Epithelial cell of esophagus (primary cell): ENCODE measurements at places on chromosomes 4 and X.

DNA sequence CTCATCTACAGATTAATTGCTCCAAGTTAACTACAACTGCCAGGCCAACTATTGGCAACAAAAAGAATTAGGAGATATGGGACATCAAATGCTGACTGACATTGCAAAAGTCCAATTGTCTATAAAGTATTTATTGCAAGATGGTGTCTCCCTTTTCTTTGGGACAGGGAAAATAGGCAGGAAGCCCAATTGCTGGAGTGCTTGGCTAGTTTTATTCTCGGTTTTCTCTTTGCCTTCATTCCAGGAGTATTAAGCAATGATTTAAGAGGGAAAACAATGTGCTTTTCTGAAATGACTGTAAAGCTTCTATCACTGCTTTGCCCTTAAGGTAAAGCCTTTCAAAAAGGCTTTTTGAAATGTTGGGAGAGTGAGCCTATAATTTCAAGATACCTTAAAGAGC, 62.8 kb upstream of the DIAPH2 start:
- DNase-seq, result no peak

DNA sequence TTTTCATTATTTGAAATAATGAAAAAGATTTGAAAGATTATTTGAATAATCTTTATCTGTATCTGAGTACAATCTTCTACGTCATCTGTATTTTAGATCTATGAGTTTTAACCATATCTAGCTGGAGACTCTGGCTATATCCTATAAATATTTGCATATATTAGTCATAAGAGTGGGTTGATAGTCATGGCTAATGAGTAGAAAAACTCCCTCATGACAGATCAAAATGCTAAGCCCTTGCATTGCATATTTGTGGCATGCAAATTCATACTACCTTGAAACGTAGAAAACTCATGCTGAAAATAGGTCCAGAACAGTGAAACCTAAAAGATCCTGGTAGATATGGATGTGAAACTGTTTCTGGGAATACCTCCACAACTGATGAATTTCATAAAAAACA, 291.3 kb downstream of the GALNTL6 start:
- DNase-seq, result no peak

GRCh38 chrX:130691576-130691975, 211.4 kb downstream of the ENOX2 start:
- peak; percentile 43 for DNase-seq

DNA sequence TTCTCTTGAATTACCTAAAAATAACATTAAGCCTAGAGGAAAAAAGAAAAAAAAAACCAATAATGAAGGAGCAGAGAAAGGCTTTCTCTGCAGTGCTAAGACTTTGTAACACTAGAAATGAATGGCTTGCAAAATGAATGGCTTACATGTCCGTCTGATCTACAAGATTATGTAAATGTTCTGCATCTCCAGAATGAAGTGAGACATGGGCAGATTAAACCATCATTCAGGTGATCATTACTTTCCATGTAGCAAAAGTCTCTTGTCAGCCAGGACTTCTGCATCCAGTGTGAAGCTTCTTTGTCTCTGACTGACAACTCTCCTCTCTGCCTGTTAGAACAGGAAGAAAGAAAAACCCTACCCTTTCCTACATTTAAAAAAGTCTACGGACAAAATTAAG, 304.3 kb downstream of the LDB2 start:
- DNase-seq, result no peak

DNA sequence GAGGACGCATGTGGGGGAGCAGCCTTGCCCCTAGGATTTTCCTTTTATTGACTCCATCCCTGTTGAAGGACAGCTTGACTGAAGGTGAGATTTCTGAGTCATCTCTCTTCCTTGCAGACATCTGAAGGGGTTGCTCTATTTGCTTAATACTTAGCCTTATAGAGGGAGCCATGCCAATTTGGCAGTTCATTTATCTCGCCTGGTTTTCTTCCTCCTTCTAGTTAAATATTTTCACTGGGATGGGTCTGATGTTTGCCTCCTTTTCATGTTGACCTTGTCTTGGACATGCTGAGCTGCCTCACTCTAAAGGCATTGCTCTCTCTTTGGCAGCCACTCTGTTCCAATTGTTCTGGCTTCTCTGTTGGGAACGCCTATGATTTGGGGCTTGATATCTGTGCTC, 151.0 kb upstream of the PSAPL1 start:
- no peak for DNase-seq

DNA sequence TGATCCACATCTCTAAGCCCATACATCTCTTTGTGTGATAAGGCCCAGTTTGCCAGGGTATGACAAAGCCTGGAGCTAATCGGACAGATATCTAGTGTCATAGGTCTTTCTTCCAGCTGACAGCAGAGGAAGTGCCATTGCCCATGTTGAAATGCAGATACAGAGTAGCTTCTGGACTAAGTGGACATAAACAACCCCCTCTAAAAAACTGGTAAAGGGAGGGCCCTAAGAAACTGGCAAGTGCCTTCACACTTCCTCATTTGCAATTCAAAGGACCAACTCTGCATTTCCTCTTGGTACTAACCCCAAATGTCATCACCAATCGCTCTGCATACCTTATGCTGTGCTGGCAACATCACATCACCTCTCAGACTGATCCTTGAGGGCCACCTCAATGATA, 20.8 kb downstream of the ARHGEF6 start:
- DNase-seq, result no peak

GRCh38 chrX:123698979-123699520, 33.8 kb downstream of the THOC2 start:
- DNase-seq, result no peak

DNA sequence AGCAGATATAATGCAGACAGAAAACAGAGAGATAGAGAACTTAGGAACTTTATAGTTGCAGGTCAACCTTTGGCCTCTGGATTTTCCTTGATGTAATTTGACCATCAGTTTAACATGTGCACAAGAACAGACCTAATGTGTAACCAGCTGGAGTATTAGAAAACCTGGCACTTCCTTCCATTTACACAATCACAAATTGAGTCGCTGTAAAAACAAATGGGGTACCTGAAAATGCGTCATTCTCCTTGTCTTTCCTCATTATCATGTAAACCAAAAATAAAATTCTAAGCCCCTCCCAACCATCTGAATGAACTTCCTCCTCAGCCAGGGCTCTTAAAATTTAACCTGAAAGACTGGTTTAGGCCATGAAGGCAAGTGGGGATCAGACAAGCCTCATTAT, 358.4 kb upstream of the MAGEB16 start:
- peak; percentile 14 for DNase-seq

- no peak for DNase-seq
Observed at GRCh38 chrX:154793084-154793795, 12.0 kb downstream of the MPP1 start.

DNA sequence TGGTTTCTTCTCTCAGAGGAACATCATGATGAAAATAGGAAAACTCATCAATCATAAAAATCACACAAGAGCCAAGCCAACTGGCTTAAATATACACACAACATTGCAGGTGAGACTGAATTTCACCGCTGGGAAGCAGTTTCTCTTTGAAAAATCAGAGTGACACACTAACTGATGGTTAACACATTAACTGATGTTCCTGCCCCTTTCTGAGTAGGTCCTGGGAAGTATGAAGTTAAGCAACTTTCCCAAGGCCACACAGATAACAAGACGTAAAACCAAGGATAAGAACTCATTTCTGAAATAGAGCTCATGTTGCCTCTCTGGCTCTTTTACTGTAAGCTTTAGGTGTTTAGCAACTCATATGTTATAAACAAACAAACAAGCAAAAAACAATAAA, 813.7 kb upstream of the HS3ST1 start:
- DNase-seq, result no peak

- DNase-seq, result peak; percentile 59
Observed at GRCh38 chr4:92100975-92101374, 202.8 kb upstream of the GRID2 start.

GRCh38 chr4:181559637-181560036, 683.6 kb upstream of the TENM3 start:
- DNase-seq, result peak; percentile 87

DNA sequence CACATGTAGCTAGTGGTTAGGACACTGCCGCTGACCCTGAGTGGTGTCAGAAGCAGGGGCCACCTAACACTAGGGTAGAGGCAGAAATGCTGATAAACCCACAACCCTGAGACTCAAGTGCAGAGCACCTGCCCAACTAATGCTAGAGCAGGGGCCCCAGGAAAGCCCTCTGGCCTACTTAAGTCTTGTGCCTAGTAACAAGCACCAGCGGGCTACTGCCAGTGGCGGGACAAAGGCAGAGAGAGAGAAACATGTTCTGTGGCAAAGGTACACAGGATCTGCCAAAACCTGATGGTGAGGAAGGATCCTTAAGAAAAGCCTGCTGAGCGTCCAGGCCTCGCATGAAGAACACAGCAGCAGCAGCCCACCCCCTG, 172.4 kb downstream of the PRDM5 start:
- no peak for DNase-seq

DNA sequence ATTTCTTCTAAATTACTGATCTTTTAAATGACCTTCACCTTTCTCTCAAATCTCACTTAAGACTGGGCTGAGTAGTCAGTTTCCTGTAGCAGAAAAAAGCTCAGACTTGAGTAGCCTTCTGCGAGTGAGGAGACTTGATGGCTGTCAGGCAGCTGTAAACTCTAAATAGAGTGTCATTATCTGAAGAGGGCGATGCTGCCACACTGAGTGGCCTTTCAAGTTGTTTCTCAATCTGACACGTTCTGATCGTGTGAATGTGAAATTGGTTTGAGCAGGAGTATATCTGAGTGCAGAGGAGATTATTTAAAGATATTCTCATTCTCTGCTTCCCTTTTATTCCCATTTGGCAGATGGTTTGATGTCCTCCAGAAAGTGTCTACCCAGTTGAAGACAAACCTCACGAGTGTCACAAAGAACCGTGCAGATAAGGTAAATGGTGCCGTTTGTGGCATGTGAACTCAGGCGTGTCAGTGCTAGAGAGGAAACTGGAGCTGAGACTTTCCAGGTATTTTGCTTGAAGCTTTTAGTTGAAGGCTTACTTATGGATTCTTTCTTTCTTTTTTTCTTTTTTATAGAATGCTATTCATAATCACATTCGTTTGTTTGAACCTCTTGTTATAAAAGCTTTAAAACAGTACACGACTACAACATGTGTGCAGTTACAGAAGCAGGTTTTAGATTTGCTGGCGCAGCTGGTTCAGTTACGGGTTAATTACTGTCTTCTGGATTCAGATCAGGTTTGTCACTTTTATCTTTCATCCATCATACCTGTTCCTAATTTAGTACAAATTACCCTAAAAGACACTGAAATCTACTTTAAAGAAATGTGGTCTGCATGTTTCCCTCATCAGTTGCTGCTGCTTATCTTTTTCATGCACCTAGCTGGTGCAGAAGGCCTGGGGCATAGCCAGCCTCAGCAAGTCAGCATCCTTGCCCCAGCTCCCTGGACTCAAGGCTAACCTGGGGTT, 74.3 kb upstream of the MSANTD1 start:
- no peak for DNase-seq

- DNase-seq, result no peak
Observed at GRCh38 chrX:95059909-95060308, 1385.9 kb downstream of the FAM133A start.

DNA sequence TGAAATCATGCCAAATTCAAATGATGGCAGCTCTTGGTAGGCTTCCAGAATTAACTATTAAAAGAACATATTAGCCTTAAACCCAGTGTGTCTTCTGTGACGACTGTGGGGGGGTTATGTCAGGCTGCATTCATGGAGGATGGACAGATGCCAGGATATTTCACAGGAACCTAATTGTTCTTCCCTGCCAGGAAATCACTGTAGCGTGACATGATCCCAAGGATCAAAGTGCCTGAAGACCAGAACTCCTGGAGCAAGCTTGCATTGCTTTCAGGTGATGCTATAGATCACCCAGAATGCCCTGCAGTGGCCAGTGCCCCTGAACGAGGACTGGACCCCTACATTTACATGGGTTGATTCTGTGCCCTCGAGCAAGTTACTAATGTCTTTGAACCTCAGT, 1093.0 kb upstream of the TENM3 start:
- DNase-seq, result no peak

DNA sequence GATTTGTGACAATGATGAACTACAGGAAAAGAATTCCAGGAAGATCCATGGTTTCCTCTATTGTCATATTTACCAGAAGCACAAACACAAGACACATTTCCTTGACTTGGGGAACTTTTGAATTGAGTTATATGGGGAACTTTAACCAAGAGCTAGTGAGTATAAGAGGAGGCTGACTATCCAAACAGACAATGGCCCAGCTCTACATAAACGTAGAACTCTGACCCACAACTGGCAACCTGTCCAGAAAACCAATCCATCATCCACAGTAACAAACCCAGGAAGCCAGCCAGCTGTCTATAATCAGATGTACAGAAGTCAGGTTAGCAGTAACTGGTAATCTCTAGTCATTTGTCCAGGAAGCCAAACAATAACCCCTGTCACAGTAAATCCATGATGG, 167.0 kb upstream of the CPEB2 start:
- DNase-seq, result no peak

DNA sequence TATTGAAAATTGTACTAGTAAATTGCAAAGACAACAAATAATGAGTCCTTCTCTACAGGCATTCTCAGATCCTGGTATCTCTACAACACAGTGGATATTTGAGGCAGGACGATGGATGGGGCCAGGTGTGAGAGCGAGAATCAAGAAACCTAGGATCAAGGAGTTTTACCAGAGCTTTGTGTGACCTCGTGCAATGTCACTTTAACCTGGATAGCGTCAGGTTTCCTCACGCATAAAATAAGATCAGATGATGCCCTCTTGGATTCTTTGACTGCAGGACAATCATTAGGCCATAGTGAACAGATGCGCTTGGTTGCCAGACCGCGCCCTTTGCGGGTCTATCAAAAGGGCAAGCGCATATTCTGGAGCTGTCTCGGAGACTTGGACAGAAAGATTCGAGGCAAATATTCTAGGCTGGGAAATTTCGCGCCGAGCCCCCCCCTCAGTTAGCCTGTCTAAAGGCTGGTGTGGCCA, 66.6 kb downstream of the FBXO8 start:
- no peak for DNase-seq

DNA sequence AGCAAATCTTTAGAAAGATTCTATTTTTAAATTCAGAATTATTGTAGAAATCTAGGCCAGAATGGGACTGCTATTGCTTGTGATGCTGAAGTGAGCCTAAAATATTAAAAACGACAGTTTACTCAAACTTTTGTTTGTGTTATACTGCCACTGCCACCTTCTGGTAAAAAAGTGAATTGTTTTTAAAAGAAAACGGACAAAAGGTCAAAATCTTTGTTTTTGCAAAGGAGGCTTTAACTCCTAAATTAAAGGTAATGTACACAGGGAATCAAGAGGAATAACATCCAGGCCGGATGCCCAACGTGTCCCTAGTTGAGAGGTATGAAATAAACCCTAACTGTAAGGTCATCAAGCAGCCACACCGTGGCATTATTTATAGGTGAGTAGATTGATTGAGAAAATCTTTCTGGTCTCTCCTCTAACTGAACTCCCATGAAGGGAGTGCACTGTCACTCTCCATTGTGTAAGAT, 338.3 kb upstream of the GALNT7 start:
- peak; percentile 5 for DNase-seq
